Effector memory CD8-positive, alpha-beta T cell (primary cell): ENCODE measurements at places on chromosomes 6 and 20.

DNA sequence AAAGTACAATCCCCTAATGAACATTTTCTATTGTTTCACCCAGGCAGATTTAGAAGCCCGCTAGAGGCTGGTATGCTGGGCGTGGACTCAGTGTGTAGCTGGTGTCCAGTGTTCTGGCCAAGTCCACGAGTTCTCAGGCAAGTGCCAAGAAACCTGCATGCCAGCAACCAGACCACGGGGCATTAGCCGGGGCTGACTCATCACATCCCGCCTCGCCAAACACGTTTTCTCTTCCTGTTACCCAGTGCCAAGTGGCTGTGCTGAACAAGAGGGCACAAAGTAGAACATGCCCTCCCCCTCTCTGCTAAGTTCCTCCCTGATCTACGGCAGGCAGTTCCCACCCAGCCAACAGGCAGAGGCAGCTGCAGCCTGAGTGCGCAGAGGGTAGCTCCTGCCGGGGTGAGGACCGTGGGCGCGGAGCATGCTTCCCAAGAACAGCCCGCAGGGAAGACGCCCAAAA lies 29.6 kb downstream of the RAMACL start:
- no peak for DNase-seq

- no peak for DNase-seq
Observed at GRCh38 chr6:42140756-42141602, 1.4 kb downstream of the C6orf132 start.

GRCh38 chr20:4132956-4133355 lies 117.6 kb upstream of the RNF24 start:
- DNase-seq: no peak

DNA sequence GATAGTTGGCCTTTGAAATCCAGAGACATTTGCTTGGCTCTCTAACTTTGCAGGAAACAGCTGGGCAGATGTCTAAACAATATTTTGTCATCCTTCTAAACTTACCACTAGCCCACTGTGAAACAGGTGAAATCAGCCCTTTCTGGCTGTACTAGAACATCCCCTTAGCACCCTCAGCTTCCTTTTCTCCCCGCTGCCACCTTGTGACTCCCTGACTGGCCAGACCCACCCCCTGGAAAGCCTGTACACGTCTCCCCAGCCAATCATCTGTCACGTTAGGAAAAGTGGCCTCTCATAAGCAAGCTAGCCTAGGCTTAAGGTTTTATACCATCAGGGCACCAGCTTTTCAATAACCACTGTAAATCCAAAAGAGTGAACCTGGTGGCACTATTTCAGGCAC lies 88.6 kb upstream of the E2F3 start:
- no peak for DNase-seq

DNA sequence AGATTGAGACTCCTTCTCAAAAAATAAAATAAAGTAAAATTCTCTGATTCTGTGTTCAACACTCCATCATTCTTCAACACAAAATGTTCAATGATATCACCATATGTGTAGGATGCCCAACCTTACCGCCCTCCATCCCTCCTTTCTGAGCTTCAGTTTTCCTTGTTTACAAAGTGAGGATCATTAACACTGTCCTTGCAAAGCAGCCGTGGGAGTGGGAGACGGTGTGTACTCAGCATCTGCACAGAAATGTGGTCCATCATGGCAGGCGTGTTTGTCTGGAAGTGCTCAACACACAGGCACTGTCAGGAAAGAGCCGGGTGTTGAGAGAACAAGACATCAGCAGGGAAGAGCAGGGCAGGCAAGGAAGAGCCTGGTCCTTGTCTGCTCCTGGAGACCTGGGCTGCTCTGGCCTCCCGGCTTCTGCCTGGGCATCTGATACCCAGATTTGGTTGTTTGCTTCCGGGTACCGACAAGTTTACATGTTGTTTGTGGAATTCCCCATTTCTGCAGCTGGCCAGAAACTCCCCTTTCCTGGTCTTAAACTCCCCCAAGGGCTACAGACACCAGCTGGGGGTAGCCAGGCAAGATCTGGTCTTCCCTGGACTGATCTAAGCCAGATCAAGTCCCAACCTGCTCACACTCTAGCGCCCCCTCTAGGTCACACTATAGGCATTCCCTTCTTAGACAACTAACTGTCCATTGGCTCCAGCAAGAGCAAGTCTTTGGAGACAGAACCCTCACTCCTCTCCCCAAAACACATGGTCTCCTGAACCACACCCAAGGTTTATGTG lies 26.7 kb upstream of the TTPAL start:
- peak; percentile 2 for DNase-seq

GRCh38 chr6:5279891-5280338 lies 18.6 kb downstream of the FARS2 start:
- DNase-seq: no peak

DNA sequence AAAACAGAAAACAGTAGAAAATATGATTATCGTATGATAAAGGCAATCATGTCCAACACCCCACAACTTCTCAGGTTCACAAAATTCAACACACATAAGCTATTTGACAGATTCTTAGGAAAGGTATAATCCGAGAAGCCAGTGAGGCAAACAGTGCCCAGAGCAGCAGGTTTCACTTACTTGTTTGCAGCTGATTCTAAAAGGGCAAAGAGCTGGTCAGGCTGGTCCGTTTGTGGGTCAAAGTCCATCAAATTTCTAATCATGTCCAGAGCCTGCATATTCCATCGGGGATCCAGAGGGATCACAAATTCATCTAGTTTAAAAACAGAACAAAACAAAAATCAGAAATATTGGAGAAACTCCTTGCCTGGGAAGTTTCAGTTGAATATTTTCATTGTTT lies 69.8 kb upstream of the LYRM2 start:
- no peak for DNase-seq
